T-helper 22 cell (primary cell): ENCODE measurements at places on chromosomes 13 and 19.

DNA sequence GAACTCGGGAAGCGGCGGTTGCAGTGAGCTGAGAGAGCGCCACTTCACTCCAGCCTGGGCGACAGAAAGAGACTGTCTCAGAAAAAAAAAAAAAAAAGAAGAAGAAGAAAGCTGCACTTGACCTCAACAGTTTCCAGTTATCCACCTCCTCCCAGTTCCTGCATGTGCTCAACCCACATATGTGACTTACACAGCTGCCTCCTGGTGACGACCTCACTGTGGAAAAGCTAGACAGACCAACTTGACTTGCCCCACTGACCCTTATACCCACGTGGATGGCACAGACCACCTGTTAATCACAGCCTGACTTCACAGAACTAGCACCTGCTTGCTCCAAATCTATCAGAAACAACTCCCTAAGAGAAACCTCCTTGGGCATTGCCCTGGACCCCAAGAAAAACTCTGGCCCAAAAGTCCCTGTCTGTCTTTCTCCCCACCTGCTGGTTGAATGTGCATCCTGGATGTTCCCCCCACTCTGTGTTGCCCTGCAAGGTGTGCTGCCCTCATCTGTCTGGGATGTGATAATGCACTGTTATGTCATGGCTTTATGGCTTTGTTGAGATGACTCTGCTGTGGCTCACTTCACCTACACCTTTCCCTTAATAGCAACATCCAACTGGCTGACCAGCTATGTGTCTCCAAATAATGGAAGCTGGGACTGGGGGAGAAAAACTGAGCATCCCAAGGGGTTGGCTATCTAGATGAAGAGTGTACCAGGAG, 2.8 kb downstream of the ZNF20 start:
- no peak for DNase-seq

DNA sequence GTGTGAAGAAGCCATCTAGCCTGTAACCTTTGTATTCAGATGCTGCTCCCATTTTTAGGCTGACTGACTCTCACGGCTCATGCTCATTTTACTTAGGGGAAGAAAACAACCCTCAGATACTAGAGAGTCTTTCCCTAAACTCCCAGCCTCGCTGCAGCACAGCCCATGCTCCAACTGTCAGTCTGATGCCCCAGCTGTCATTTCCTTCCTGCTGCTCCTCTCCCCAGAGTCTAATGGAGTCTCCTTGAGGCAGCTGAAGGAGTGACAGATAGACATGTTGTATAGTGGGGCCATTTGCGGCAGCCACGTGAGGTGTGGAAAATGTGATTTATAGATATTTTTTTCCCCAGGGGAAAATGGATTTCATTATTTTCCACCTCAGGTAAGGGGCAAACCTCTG, 59.2 kb upstream of the OLFM4 start:
- no peak for DNase-seq

DNA sequence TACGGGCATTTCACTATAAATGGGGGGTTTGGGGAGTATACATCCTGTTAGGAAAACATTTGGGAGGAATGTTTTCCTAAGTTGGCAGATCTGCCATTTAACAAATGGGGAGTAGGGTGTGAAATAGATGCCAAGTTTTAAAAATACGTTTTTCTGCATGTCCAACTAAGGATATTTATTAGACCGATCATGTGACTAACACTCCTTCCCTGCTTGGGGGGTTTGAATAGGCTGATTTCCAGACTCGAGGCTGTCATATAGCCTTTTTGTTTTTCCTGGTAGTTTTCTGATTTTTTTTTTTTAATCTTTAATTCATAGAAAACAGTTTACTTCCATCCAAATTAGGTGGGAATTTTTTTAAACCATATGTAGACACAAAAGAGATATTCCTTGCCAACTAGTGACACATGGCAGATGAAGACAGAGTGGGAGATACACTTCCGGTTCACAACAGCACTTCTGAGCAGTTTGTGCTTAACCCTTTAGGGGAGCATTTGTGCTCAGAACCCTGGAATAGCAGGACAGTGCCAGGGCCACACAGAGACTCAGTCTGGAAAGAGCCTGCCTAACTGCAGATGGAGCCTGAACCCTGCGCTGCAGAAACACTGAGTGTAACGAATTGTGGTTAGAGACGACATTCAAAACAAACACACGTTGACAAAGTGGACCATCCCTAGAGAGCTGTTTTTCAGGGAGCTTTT, 5.6 kb upstream of the GATAD2A start:
- no peak for DNase-seq

GRCh38 chr13:51612867-51613266, 28.6 kb downstream of the WDFY2 start:
- DNase-seq = no peak

- DNase-seq = no peak
Measured at GRCh38 chr13:40629678-40630384, 36.6 kb downstream of the FOXO1 start.

GRCh38 chr13:91375116-91375729, 23.2 kb upstream of the GPC5 start:
- DNase-seq = no peak

- no peak for DNase-seq
Measured at GRCh38 chr13:111551204-111551820, 230.9 kb downstream of the TEX29 start.

DNA sequence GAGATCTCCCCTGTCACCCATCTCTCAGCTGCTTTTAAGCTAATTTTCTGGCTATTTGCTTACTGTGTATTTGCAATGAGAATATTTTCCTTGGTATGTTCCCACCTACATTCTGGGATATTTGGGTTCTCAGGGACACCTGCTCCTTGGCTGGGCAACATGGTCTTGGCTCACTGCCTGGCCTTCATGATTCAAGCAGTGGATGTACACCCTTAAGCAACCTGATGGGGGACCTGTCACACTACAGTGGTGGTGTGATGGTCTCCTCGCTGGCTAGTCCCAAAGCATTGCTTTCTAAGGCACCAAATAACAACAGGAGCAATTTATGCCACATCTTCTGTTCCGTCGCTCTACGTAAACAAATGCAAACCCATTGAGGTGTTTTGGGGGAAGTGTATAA, 35.3 kb upstream of the RFC3 start:
- no peak for DNase-seq

GRCh38 chr19:12580180-12580694, 29.0 kb upstream of the ZNF564 start:
- no peak for DNase-seq

DNA sequence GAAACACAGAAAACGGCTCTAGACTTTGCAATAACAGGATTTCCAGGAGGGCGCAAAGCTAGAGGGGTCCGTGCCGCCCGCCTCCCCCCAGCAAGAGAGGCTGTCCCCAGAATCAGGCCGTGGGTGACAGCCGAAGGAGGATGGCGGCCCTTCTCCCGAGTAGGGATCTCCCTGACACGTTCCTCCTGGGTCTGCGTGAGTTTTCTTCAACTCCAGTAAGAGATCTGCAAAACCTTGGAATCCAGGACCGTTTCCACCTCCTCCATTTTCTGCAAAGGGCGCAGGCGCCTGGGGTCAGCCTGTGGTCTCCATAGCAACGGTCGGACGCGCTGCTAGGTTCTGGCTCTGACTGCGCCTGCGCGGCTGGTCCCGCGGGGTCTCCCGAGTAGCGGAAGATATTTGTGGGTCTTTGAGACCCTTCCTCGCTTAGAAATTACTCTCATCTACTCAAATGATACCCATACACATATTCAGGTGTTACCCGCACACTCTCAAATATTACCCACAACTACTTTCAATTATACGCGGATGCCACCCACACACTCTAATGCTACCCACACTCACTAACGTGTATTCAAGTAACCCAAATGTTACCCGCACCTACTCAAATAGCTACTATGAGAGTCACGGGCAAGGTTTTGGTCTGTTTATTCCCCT, 2.1 kb downstream of the PNMA8C start:
- DNase-seq = no peak

DNA sequence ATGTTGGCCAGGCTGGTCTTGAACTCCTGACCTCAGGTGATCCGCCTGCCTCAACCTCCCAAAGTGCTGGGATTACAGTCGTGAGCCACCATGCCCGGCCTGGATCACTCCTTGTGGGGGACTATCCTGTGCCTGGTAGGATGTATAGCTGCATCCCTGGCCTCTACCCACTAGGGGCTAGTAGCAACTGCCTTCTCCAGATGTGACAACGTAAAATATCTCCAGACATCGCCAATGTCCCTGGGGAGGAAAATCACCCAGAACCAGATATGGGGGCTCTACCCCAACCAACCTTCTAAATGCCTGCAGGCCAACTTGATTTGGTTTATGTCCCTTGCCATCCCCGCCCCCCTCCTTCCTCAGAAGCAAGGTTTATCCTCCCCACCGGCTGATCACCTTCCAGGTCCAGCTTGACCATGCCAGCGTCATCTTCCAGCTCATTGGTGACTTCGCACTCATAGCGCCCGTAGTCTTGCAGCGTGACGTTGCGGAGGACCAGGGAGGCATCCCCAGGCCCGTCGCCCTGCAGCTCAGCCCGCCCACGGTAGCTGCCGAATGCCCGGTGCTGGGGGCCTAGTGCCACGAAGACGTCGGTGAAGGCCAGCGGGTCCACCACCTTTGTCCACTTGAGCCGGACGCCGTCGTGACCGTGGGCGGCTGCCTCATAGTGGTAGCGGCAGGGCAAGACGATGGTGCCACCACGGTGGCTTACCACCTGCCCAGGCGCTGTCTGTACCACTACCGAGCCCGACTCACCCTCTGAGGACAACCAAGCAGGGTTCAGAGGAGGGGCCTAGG, 12.5 kb downstream of the TM6SF2 start:
- no peak for DNase-seq

GRCh38 chr19:10420444-10421239, at the start of gene PDE4A:
TSS of gene PDE4A (plus strand) at chr19:10420538. CDS start at chr19:10420765, 227 bp downstream.
- no peak for DNase-seq

GRCh38 chr19:45470762-45471081, 2.9 kb downstream of the FOSB start:
- DNase-seq = no peak

DNA sequence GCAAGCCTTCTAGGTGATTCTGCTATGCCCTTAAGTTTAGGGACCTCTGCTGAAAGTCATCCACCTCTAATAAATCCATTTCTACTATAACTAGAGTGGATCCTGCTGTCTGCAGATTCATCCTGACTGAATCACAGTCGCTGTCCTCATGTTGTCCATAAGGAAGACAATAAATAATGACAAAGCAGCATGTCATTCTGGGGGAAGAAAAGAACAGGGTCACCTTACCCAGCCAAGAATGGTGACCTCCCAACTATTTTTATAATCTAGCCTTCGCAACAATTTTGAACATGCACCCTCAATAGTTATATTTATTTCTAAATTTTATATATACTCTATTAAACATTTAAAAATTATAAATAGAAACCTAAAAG, 45.0 kb upstream of the UBE2L5 start:
- DNase-seq = no peak

GRCh38 chr13:112852392-112852791, 116.6 kb upstream of the MCF2L start:
- no peak for DNase-seq

DNA sequence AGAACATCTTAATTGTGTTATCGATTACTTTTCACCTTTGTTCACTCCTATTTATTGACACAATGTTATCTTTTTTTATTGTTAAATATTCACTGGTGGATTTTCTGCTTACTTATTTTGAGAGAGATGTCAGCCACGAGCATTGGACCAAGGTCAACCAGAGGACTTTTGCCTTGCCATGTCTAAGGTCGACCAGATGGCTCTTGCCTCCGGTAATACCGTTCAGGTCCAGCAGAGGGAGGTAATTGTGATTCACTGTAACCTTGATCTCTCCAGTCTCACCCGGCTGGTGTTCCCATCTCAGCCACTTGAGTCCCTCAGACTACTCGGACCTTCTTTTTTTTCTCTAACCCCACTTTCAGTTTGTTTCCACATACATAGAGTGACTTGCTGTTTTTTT, 1438.1 kb downstream of the UQCRFS1 start:
- no peak for DNase-seq

DNA sequence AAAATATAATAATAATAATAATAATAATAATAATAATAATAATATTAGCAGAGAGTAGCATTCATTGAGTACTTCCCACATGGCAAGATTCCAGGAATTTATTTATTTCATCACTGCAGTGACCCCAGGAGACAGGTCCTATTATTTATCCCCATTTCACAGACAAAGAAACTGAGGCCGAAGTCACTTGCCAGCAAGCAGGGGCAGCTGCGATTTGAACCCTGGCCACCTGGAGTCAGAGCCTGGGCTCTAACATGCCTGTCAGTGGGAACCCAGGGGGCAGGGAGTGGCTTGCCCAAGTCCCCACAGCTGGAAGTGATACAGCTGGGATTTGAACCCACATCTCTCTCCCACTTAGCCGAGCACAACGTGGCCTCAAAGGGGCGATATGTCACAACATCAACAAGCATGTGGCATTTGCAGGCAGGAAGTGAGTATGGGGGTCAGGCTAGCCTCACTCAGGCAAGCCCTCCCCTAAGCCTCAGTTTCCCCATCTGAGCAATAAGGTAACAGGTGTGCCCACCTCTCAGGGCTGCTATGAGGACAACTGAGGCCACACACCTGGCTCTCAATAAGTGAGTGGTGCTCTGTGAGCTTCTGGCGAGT, 2.9 kb downstream of the SHFL start:
- no peak for DNase-seq

DNA sequence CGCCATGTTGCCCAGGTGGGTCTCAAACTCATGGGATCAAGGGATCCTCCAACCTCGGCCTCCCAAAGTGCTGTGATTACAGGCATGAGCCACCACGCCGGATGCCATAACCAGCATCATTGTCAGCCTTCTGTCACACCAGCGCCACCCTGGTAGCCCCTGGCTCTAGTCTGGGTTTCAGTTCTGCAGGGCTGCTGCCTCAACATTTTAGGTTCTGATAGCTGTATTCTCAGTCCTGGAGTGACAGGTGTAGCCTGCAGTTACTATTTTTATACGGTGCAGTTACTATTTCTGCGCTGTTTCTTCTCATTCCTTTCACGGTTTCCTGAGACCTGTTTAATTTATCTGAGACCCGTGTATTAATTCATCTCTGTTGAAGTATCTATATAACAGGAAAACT, 57.1 kb downstream of the TRPM4 start:
- no peak for DNase-seq

GRCh38 chr19:10113964-10114650, 2.6 kb downstream of the P2RY11 start:
- no peak for DNase-seq

DNA sequence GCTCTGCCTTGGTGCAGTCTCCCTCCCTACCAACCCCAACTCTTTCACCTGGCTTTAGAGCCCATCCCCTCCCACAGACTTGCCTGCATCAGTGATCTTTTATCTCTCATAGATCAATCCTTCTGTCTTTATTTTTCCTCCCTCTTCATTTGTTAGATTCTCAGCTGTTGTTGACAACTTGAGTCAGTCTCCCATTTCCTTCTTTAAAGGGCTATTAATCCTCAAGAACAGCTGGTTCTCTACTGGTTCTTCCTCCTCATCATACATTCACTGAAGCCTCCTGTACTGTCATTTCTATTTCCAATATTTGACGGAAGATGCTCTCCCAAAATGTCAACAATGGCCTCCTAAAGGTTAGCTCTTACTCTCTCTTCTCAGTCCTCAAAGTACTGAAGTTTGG, 408.2 kb downstream of the TBC1D4 start:
- DNase-seq = no peak

DNA sequence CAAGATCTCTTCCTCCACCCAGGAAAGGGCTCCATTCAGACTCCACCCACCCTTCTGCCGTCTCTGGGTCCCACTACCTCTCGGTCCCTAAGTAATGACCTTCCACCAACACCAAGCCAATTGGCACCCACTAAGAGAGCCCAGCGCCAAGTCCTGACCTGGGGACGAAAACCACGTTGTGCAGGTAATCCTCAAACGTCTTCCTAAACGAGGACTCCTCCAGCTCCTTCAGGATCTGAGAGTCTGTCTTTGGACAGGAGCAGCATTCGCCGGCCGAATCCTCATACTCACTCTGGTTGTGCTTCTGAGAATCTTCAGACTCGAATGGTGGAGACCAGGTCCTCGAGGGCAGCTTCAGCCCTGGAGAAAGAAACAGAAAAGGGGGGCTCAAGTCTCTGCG, 83.1 kb downstream of the ZNF557 start:
- DNase-seq = no peak
